Progenitor cell of endocrine pancreas (in vitro differentiated cells): ENCODE measurements at places on chromosomes 7 and 10. TPM values are rescaled to one million over a fixed set of nuclear protein-coding genes. Genes with fewer than 3 reads are reported as not detected.

GRCh38 chr7:98235901-98236300, 16.1 kb downstream of the TECPR1 start:
- H3K36me3 ChIP-seq, result peaks cover 10% of the 10 kb centered on the region
- no peak overlapping the region for H3K27ac ChIP-seq
- H3K27me3 ChIP-seq, result no peaks in the 10 kb centered on the region
- no peaks in the 10 kb centered on the region for H3K4me1 ChIP-seq

The RSPH10B gene
- total RNA-seq, result 1.5 and 2.0 TPM in 2 replicates

DNA sequence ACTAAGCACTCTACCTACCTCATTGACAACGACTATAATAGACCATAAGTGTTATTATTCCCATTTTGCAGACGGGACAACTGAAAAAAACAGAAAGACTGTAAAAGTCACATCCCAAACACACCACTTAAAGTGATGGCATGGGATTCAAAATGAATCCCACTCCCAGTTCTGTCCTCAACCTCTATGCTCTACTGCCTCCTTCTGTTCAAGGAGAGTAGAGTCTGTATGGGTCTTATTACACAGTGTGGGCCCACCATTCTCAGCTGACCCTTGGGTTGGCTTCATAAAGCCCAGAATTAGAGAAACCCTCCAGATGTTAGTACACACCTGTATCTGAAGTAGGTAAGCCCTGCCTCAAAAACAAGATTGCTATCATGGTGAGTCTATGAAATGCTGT, 102.2 kb downstream of the GRM8 start:
- peaks cover 9% of the 10 kb centered on the region for H3K4me1 ChIP-seq
- no peak for DNase-seq
- H3K27ac ChIP-seq, result no peak overlapping the region
- H3K4me3 ChIP-seq, result no peak overlapping the region
- no peaks in the 10 kb centered on the region for H3K36me3 ChIP-seq

The SCART1 gene
- total RNA-seq, result 1.7 and 3.0 TPM in 2 replicates

The DUS4L gene
- 11.4 and 16.8 TPM in 2 replicates for total RNA-seq

The SPDYE16 gene
- total RNA-seq, result 0.31 and 0.47 TPM in 2 replicates

The PRKCQ gene
- total RNA-seq, result 5.6 and 6.1 TPM in 2 replicates

- H3K4me3 ChIP-seq, result no peak overlapping the region
- no peaks in the 10 kb centered on the region for H3K27me3 ChIP-seq
- H3K4me1 ChIP-seq, result peaks cover 3% of the 10 kb centered on the region
- H3K27ac ChIP-seq, result no peak overlapping the region
- no peak for DNase-seq
These were observed 797.3 kb downstream of the XPNPEP1 start for GRCh38 chr10:109126016-109126415.

The ZCCHC24 gene
- total RNA-seq, result 1.3 and 1.6 TPM in 2 replicates

DNA sequence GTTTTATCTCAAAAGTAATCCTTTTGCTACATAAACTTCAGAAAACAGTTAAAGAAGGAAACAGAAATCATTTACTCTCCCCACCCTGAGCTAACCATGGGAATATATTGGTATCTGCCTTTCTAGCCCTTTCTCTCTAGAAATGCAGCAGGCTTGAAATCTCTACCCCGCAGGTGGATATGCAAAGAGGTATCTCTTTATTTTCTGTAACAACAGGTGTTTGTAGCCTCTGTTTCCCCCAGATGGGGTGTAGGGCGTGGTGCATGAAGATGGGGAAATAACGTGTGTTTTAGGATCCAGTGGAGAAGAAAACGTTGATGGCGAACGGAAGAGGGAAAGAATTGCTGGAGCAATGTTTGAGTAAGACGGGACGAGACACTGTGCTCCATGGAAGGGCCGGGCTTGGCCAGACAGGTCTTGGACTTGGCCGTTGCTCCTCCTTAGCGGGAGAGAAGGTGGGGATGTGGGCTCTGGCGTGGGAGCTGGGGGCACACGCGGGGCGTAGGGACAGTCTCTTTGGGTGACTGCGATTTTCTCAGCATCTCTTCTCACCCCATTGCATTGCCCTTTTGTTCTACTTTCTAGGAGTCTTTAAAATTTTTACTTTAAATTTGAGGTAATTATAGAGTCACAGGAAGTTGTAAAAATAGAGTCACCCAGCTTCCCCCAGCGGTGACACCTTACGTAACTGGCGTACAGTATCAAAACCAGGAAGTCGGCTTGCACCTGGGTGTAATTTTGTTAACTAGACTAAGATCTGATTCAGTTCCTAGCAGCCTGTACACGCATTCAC, 82.9 kb downstream of the ELFN1 start:
- H3K4me1 ChIP-seq, result peaks cover 4% of the 10 kb centered on the region
- H3K4me3 ChIP-seq, result no peak overlapping the region
- peaks cover 20% of the 10 kb centered on the region for H3K27me3 ChIP-seq
- no peak overlapping the region for H3K27ac ChIP-seq

The FAM131B gene
- total RNA-seq, result 2.3 and 3.7 TPM in 2 replicates

GRCh38 chr10:14318007-14318406, 12.7 kb downstream of the FRMD4A start:
- H3K27ac ChIP-seq, result no peak overlapping the region
- H3K36me3 ChIP-seq, result no peaks in the 10 kb centered on the region
- no peaks in the 10 kb centered on the region for H3K4me1 ChIP-seq

- DNase-seq, result no peak
- no peak overlapping the region for H3K27ac ChIP-seq
- no peaks in the 10 kb centered on the region for H3K36me3 ChIP-seq
- H3K27me3 ChIP-seq, result peaks cover 20% of the 10 kb centered on the region
- H3K4me1 ChIP-seq, result peaks cover 8% of the 10 kb centered on the region
- no peak overlapping the region for H3K4me3 ChIP-seq
These were observed 41.8 kb downstream of the STK32C start for GRCh38 chr10:132265890-132266496.

The SYT15B gene
- 0.13 and 0.36 TPM in 2 replicates for total RNA-seq

GRCh38 chr10:34178756-34179155, 636.3 kb downstream of the PARD3 start:
- H3K27me3 ChIP-seq, result no peaks in the 10 kb centered on the region
- peaks cover 48% of the 10 kb centered on the region for H3K4me1 ChIP-seq

GRCh38 chr7:43655584-43655983, 72.7 kb downstream of the STK17A start:
- H3K27me3 ChIP-seq, result no peaks in the 10 kb centered on the region
- DNase-seq, result no peak
- H3K4me1 ChIP-seq, result peaks cover 21% of the 10 kb centered on the region
- no peak overlapping the region for H3K27ac ChIP-seq

- H3K27me3 ChIP-seq, result no peaks in the 10 kb centered on the region
- no peak overlapping the region for H3K27ac ChIP-seq
- H3K36me3 ChIP-seq, result peaks cover 6% of the 10 kb centered on the region
- H3K4me3 ChIP-seq, result no peak overlapping the region
- peaks cover 36% of the 10 kb centered on the region for H3K4me1 ChIP-seq
These were observed 105.1 kb downstream of the GRB10 start for GRCh38 chr7:50677638-50677996.

GRCh38 chr7:97601931-97602457, 129.9 kb upstream of the TAC1 start:
- no peaks in the 10 kb centered on the region for H3K4me1 ChIP-seq
- H3K27ac ChIP-seq, result no peak overlapping the region
- no peak for DNase-seq
- no peak overlapping the region for H3K4me3 ChIP-seq
- no peaks in the 10 kb centered on the region for H3K36me3 ChIP-seq

GRCh38 chr10:11381023-11381422, 230.4 kb downstream of the USP6NL start:
- peaks cover 18% of the 10 kb centered on the region for H3K27me3 ChIP-seq
- no peak overlapping the region for H3K27ac ChIP-seq
- no peak for DNase-seq
- H3K4me3 ChIP-seq, result no peak overlapping the region
- H3K4me1 ChIP-seq, result no peaks in the 10 kb centered on the region

GRCh38 chr7:158929306-158929705, 72.9 kb downstream of the DYNC2I1 start:
- peaks cover 52% of the 10 kb centered on the region for H3K36me3 ChIP-seq
- no peak for DNase-seq
- no peaks in the 10 kb centered on the region for H3K27me3 ChIP-seq
- no peak overlapping the region for H3K4me3 ChIP-seq
- no peaks in the 10 kb centered on the region for H3K4me1 ChIP-seq

The PRKAR2B gene
- 19.2 and 20.3 TPM in 2 replicates for total RNA-seq

The SFTPA1 gene
- 0.22 TPM in 1 of 2 replicates, not detected in the other for total RNA-seq

DNA sequence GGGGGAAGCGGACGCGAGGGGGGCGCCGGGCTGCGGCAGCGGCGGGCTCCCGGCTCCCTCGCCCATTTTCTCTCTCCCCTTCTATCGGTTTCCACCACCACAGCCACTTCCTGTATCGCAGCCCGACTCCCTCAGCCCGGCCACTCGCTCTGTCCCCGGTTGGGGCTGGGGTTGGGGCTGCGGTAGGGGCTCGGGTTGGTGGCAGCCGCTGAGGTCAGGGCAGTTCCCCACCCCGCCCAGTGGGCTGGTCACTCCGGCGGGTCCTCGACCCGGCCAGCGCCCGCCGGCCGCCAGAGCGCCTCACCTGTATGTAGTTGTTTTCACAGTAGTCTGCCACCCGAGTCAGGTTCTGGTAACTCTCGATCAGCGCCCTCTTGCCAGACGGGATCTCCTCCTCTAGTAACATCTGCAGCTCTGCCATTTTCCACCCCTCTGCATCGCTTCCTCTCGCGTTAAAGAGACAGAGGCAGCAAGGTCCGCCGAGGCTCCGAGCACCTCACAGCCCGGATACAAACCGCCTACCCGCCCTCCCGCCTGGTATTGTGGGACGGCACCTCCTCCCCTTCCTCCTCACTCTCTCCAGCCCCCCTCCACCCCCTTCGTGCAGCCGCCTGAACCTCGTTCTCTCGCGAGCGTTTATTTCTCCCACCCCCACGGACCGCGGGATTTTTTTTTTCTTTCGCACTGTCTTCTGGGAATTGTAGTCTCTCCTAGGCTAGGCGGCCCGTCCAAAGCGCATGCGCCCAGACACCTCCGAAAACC, at the start of gene ABI1:
ABI1 (minus strand) TSS at position 516 of the 762 bp plus-strand sequence; CDS start at position 421, 95 bp downstream.
- H3K4me3 ChIP-seq, result peak within 1 kb of the TSS; percentile 100
- DNase-seq, result peak; percentile 97
- no peaks in the 10 kb centered on the region for H3K27me3 ChIP-seq
- H3K4me1 ChIP-seq, result peaks cover 14% of the 10 kb centered on the region

DNA sequence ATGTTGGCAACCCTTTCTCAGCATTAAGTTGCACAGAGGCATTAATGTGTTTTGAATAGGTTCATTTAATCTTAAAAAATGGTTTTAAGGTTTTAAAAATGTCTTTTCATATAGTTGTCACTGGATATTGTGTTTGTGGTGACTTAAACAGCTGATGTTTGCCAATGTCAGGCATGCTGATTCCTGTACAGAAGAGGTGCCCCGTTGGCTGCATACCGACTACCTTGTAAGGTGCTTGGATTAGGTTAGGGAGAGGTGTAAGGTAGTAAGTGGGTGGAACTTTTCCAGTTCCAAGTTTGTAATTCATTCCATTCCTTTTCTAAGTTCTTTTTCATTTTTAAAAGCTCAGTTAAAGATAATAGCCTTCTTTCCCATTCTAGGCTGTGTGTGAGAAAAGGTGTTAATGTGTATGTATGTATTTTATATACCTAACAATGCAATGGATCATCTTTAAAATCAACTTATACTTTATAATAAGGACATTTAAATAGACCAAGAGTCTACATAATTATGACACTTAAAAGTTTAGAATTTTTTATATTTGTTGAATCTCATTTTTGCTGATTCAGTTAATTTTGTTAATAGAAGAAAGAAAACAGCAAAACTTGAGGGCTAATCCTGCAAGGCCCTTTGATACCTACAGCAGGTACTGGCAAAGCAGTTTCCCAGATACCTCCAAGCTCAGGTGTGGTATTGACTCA, 155.2 kb downstream of the LCOR start:
- no peak overlapping the region for H3K4me3 ChIP-seq
- DNase-seq, result no peak
- no peaks in the 10 kb centered on the region for H3K27me3 ChIP-seq
- no peaks in the 10 kb centered on the region for H3K4me1 ChIP-seq

DNA sequence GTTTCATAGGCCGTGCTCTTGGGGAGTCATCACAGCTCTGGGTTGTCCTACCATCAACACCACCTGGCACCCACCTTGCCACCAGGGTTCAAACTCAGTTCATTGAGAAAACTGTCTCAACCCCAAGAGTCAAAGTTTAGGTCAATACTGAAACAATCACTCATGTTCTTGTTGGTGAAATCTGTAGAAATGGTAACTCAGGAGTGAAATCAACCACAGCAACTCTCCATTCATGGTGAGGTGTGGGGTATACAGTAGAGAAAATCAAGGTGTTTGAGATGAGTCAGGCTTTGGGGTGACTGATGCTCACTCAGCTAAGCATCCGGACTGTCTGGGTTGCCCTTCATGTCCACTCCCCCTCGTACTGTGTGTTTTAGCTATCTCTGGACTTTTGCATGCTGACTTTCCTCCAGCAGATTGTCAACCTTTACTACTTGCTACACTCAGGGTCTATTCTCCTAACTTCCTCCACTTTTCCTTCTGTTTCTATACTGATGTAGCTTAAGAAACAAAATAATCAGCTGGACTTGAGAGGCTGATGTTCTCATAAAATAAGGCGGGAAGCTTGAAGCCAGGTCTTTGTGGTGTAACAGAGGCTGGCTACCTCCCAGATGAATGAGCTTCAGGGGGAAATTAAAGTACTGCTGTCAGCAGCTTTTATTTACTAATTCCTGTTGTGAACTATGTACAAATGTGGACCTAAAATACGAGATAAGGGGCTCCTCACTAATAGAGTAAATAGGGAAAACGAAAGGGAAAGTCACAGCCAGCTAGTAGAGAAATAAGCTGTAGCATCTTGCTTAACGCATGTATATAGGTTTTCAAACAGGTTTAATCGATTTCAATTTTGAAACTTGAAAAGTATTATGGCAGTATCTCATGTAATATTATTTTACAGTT, 173.6 kb upstream of the AKR1E2 start:
- peaks cover 4% of the 10 kb centered on the region for H3K27me3 ChIP-seq
- H3K36me3 ChIP-seq, result no peaks in the 10 kb centered on the region
- DNase-seq, result no peak
- H3K27ac ChIP-seq, result peak overlapping the region; percentile 35

DNA sequence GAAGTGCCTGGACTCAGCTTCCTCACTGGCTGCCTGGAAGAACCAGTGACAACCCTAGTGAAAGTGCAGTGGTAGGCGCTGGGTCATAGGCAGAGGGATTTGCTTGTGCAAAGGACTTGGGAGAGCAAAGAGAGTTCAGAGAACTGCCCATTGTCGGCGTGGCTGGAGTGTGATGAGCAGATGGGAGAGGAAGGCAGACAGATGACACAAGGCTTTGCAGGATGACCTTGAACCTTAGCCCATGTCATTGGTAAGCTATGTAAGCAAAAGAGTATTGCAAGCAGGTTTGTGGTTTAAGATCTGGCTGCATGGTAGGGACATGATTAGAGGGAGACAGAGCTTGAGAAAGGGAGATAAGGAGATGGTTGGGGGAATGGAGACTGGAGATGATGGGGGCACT, 35.3 kb upstream of the NOBOX start:
- peaks cover 9% of the 10 kb centered on the region for H3K4me1 ChIP-seq
- no peak for DNase-seq
- H3K4me3 ChIP-seq, result no peak overlapping the region
- no peaks in the 10 kb centered on the region for H3K36me3 ChIP-seq

The EPO gene
- 0.22 and 0.29 TPM in 2 replicates for total RNA-seq

- H3K36me3 ChIP-seq, result peaks cover 32% of the 10 kb centered on the region
- DNase-seq, result no peak
- peaks cover 11% of the 10 kb centered on the region for H3K4me1 ChIP-seq
These were observed 12.5 kb upstream of the TNRC18 start for GRCh38 chr7:5436003-5436678.

The BHLHA15 gene
- 0.57 and 1.7 TPM in 2 replicates for total RNA-seq

GRCh38 chr10:113732160-113732881, 19.2 kb upstream of the PLEKHS1 start:
- H3K27me3 ChIP-seq, result no peaks in the 10 kb centered on the region
- H3K27ac ChIP-seq, result no peak overlapping the region
- no peak overlapping the region for H3K4me3 ChIP-seq
- H3K36me3 ChIP-seq, result peaks cover 14% of the 10 kb centered on the region
- DNase-seq, result no peak
- H3K4me1 ChIP-seq, result peaks cover 12% of the 10 kb centered on the region

GRCh38 chr7:5776894-5777660, 4.4 kb downstream of the RNF216 start:
- H3K27me3 ChIP-seq, result no peaks in the 10 kb centered on the region
- H3K27ac ChIP-seq, result no peak overlapping the region
- DNase-seq, result no peak
- peaks cover 7% of the 10 kb centered on the region for H3K36me3 ChIP-seq
